Trophoblast cell (in vitro differentiated cells and primary cell): ENCODE measurements at places on chromosomes 4 and X.

- no peaks in the 10 kb centered on the region for H3K36me3 ChIP-seq
- H3K27ac ChIP-seq: no peak overlapping the region
- peaks cover 16% of the 10 kb centered on the region for H3K4me1 ChIP-seq
- no peak overlapping the region for H3K4me3 ChIP-seq
- no peak for DNase-seq
Observed at GRCh38 chr4:85952528-85952927, 407.3 kb downstream of the MAPK10 start.

DNA sequence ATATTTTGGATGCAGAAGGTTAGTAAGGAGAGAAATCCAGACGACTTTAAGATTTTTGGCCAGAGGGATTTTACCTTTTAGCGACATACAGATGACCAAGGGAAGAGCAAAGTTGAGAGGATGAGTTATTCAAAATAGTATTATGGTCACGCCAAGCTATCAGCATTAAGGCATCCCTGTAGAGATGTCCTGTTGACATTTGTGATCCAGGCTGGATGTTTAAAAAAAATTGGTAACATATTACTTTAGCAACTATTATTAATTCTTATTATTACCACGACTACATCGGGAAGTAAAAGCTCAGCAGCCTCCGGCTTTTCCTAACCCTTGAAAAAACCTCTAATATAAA lies 562 bp upstream of the OSTC start:
- no peak overlapping the region for H3K27ac ChIP-seq
- no peak for DNase-seq
- H3K4me1 ChIP-seq: no peaks in the 10 kb centered on the region
- no peak overlapping the region for H3K4me3 ChIP-seq

- H3K4me3 ChIP-seq: no peak overlapping the region
- no peaks in the 10 kb centered on the region for H3K27me3 ChIP-seq
- no peaks in the 10 kb centered on the region for H3K36me3 ChIP-seq
- DNase-seq: no peak
- no peaks in the 10 kb centered on the region for H3K4me1 ChIP-seq
Observed at GRCh38 chrX:145673841-145674240, 143.8 kb upstream of the SLITRK2 start.

- no peak overlapping the region for H3K27ac ChIP-seq
- H3K36me3 ChIP-seq: no peaks in the 10 kb centered on the region
- H3K27me3 ChIP-seq: no peaks in the 10 kb centered on the region
- DNase-seq: peak; percentile 65
- no peak overlapping the region for H3K4me3 ChIP-seq
- no peaks in the 10 kb centered on the region for H3K4me1 ChIP-seq
Observed at GRCh38 chrX:1020634-1021166, 191.7 kb downstream of the CRLF2 start.

GRCh38 chr4:164892018-164892417 lies 15.0 kb downstream of the APELA start:
- no peak overlapping the region for H3K27ac ChIP-seq
- no peaks in the 10 kb centered on the region for H3K36me3 ChIP-seq
- no peaks in the 10 kb centered on the region for H3K4me1 ChIP-seq
- no peaks in the 10 kb centered on the region for H3K27me3 ChIP-seq
- H3K4me3 ChIP-seq: no peak overlapping the region
- no peak for DNase-seq

DNA sequence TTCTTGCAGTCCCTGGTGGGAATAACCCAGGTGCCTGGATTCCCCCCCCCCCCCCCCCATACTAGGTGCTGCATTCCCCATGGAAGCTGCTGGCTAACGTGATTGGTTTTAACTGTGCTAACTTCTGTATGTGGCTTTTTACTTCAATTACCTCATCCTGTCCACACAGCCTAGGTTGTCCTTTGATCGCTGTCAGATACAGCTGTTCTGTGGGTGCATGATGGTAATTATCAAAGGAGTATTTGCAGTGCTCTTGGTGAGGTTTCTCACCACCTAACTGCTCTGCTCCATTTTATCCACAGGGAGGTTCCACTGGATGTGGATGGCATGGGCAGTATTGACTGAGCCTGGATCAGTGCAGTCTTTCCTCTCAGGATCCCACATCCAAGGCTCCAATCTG lies 93.0 kb downstream of the ZNF518B start:
- H3K27ac ChIP-seq: no peak overlapping the region
- H3K4me3 ChIP-seq: no peak overlapping the region
- no peak for DNase-seq
- peaks cover 6% of the 10 kb centered on the region for H3K4me1 ChIP-seq
- no peaks in the 10 kb centered on the region for H3K36me3 ChIP-seq

DNA sequence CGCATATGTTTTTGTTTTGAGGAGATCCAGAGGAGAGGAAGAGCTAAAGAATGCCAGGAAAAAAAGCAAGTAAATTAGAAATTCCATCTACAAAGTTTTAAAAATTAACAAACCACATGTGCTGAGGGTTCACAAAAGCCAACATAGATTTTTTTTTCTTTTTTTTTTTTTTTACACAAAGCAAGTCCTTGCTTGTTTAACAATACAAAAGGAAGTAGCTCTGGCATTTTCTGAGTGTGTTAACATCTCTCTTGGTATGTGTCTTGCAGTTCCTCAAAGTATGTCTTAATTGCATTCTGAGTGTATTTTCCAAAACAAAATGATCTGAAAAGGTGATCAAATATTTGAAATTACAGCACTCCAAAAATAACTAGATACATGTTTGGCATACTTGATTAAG lies 1682.7 kb upstream of the AGA start:
- no peaks in the 10 kb centered on the region for H3K27me3 ChIP-seq
- H3K36me3 ChIP-seq: no peaks in the 10 kb centered on the region
- no peaks in the 10 kb centered on the region for H3K4me1 ChIP-seq
- peak; percentile 36 for DNase-seq
- H3K4me3 ChIP-seq: no peak overlapping the region

- peak overlapping the region; percentile 94 for H3K4me3 ChIP-seq
- H3K27ac ChIP-seq: peak overlapping the region; percentile 84
- H3K36me3 ChIP-seq: peaks cover 71% of the 10 kb centered on the region
- no peaks in the 10 kb centered on the region for H3K27me3 ChIP-seq
Observed at GRCh38 chrX:154436374-154436982, 476 bp upstream of the GDI1 start.

DNA sequence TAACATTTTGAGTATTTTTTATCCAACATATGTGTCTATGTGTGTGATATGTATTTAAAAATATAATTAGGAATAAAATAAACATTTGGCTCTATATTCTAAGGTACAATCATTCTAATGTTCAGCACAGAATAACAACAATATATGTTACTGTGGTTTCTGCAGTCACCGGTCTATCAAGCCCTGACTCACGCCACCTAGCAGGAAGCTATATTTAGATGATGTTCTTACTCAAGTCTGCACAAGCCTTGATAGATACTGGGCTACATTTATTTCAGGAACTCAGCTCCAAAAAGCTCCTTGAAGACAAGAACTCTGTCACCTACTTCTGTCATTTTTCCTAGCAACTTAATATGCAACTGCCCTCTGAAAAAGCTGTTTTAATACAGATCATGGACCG lies 152.0 kb upstream of the FTHL17 start:
- no peak overlapping the region for H3K27ac ChIP-seq
- no peak overlapping the region for H3K4me3 ChIP-seq
- no peaks in the 10 kb centered on the region for H3K27me3 ChIP-seq
- DNase-seq: no peak

DNA sequence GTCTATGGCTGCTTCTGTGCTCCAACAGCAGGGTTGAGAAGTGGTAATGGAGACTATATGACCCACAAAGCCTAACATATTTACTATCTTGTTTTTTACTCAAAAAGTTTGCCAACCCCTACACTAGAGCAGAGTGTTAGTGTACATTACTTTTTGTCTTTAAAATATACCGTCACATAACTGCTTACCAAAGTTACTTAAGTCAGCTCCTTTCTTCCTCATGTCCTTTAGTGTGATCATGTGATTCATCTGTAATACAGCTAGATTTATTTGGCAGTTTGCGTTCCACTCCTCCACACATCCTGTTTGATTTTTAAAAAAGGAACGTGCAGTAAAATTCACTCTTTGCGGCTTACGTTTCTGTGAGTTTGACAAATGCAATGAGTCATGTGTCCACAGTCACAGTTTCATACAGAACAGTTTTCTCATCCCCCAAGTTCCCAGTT lies 162.4 kb upstream of the GPRIN3 start:
- H3K4me1 ChIP-seq: no peaks in the 10 kb centered on the region
- H3K36me3 ChIP-seq: no peaks in the 10 kb centered on the region
- H3K27me3 ChIP-seq: no peaks in the 10 kb centered on the region

DNA sequence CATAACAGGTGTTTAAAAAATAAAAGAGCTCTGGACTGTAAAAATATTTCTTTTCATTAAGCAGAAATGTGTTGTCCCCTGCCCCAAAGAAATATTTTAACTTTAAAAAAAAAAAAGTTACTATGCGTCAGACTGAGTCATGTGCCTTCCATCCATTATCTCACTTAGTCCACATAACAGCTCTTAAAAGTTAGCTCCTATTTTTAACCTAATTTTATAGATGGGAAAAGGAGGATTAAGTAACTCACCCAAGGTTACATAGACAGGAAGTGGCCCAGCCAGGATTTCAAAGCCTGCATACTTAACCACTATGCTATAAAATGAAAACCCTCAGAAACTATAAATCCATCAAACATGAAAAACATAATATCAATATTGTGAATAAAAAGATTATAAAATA lies 97.7 kb downstream of the MANBA start:
- H3K4me3 ChIP-seq: no peak overlapping the region
- DNase-seq: no peak
- H3K36me3 ChIP-seq: peaks cover 32% of the 10 kb centered on the region
- no peaks in the 10 kb centered on the region for H3K4me1 ChIP-seq

DNA sequence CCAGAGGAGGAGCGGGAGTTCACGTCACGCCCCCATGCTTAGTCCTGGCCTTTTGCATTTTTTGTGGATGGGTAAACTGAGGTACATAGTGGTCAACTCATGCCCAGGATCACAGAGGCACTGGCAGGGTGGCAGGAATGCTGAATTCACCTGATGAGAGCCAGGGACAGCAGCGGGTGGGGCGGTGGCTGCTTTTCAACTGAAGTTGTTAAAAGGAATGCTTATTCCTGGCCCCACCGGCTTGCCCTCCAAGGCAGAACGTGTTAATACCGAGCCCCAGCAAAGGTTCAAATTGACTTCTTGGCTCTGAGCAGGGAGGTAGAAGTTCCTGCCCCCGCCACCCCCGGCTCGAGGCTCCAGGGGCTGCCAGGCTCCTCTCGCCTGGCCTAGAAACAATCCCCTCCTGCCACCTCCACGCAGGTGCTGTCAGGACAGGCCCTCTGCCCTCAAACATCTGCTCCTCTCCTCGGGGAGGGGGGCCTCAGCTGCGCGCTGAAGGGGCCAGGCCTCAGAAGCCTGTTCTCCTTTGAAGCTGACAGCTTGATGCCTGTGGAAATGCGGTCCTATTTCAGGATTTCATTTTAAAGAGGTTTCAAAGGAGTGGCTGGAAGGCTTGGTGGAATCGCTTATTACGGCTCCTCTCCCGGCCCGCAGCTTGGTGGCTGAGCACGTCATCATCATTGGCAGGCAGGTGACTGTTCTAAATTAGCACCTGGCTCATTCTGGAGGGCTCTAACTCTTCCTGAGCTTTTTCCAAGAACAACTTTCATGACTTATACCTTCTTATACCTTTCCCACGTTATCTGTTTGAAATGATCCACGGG lies 93.0 kb downstream of the PHKA2 start:
- peaks cover 16% of the 10 kb centered on the region for H3K4me1 ChIP-seq
- H3K27ac ChIP-seq: no peak overlapping the region
- DNase-seq: no peak
- peaks cover 17% of the 10 kb centered on the region for H3K36me3 ChIP-seq
- H3K27me3 ChIP-seq: no peaks in the 10 kb centered on the region
- H3K4me3 ChIP-seq: no peak overlapping the region

DNA sequence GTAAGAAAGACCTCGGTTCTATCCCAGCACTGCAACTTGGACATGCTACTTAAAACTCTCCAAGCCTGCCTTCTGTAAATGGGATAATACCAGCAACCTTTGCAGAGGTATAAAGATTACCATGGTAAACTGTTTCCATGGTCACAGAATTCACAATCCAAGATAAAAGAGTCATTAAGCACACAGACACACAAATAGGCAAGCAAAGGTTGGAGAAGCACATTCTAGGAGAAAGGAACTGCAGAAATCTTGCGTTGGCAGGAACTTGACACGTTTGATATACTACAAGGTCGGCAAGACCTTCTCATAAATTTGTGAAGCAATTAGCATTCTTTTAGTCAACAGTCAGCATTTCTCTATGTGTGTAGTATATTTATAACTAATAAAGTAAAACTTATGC lies 12.3 kb upstream of the CHRNA9 start:
- H3K27me3 ChIP-seq: no peaks in the 10 kb centered on the region
- H3K4me3 ChIP-seq: no peak overlapping the region

GRCh38 chr4:103073792-103074438 lies 2.6 kb downstream of the SLC9B2 start:
- no peaks in the 10 kb centered on the region for H3K27me3 ChIP-seq
- no peak for DNase-seq
- H3K36me3 ChIP-seq: no peaks in the 10 kb centered on the region

- no peak overlapping the region for H3K4me3 ChIP-seq
- no peaks in the 10 kb centered on the region for H3K4me1 ChIP-seq
- H3K27ac ChIP-seq: no peak overlapping the region
- no peaks in the 10 kb centered on the region for H3K27me3 ChIP-seq
- no peaks in the 10 kb centered on the region for H3K36me3 ChIP-seq
Observed at GRCh38 chr4:176380352-176381157, 60.8 kb downstream of the SPCS3 start.

- peaks cover 10% of the 10 kb centered on the region for H3K4me1 ChIP-seq
- peak overlapping the region; percentile 90 for H3K4me3 ChIP-seq
- no peaks in the 10 kb centered on the region for H3K27me3 ChIP-seq
- no peaks in the 10 kb centered on the region for H3K36me3 ChIP-seq
- DNase-seq: peak; percentile 99
- peak overlapping the region; percentile 93 for H3K27ac ChIP-seq
Observed at GRCh38 chr4:84582302-84582987, 482 bp upstream of the CDS1 start.

DNA sequence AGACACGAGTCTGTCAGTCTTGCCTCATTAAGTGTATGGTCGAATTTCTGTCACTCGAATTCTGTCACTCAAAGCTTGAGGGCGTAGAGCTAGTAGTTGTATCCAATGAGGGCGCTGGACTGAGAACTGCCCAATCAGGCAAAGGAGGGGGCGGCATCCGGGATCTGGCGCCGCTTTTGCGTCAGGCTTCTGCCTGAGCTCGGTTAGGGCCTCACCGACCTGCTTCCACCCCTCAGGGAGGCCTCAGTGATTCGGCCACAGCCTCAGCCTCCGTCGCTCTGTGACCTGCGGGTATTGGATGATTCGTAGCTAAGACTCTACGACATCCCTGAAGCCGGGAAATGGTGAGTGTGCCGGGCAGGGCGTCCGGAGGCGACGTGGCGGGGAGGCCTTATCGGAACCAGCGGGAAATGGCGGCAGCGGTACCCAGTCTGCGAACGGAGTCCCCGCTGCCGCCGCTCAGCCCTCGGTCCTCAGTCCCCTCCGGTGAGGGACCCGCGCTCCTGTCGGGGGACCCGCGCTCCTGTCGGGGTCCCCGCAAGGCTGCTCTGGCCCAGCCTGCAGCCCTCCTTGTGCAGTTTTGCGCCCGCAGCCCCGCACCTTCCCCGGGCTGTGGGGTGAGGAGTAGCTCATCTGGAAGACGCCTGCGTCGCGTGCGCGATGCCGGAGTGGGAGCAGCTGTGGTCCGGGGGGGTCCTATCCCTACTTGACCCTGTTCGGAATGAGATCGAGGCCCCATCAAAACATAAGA lies 88.3 kb downstream of the ZNF718 start:
- no peaks in the 10 kb centered on the region for H3K27me3 ChIP-seq
- DNase-seq: peak; percentile 94
- H3K4me1 ChIP-seq: peaks cover 8% of the 10 kb centered on the region
- peak overlapping the region; percentile 90 for H3K4me3 ChIP-seq
- H3K36me3 ChIP-seq: peaks cover 2% of the 10 kb centered on the region
